ENCODE measurements at places on chromosomes 5 and 9.
A peak's percentile ranks its signal among the peaks of the same experiment; 100 is the strongest.

DNA sequence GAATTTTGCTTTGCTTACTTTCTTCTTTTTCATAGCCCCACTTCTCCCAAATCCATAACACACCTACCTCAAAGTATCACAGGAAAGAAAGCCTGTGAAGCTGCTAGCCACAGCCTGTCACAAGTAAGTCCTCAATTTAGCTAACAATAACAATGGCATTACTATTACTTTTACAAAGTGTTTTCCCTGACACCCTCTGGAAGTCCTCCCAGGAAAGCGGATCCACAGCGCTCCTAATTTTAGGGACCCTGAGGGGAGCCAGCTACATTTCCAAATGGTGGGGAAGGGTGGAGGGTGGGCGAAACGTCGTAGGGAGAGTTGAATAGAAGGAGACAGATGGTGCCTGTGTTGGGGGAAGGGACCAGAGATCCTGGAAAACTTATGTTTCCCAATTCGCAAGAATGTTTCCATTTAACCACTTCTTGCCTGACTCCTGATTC is 523 bp upstream of the WWC1 start:
- DNase-seq, result no peak

- no peak for DNase-seq
These were observed 127.7 kb downstream of the ZDHHC21 start for GRCh38 chr9:14565352-14566016.

DNA sequence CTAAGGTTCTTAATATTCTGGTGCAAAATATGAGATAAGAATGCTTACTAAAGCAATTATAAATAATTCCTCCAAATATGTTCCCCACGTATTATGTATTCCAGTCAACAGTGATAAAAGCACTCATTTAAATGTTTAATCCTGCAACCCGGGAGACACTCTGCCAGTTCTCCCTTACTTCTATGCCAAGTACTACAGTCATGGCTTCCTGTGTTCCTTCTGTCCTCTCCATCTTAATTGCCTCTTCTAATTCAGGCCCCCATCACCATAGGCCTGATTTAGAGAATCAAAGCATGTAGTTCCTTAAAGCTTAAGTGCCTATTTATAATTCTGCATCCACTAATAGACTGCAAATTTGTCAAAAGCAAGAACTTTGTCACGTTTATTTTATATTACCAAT is 474.8 kb downstream of the SEMA5A start:
- DNase-seq, result no peak

- no peak for DNase-seq
These were observed 175.5 kb upstream of the KLF4 start for GRCh38 chr9:107665057-107665456.

GRCh38 chr5:55868846-55869245 is 17.7 kb downstream of the IL31RA start:
- DNase-seq, result no peak

DNA sequence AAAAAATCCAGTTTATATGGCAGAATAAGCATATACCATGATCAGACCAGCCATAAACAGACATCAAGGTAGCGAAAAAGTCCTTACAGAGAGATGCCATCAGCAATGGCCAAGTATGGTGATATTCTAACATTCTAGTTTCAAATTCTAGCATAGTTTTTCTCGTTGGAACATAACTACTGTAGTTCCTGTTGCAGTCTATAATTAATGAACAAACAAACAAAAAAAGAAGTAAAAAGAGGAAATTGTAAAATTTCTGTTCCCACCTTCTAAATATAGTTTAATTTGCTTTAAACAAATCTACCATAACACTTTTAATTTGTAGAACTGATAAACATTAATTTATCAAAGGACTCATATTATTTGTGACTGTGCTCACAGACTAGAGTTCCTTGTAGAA is 9.9 kb upstream of the CD180 start:
- DNase-seq, result no peak

DNA sequence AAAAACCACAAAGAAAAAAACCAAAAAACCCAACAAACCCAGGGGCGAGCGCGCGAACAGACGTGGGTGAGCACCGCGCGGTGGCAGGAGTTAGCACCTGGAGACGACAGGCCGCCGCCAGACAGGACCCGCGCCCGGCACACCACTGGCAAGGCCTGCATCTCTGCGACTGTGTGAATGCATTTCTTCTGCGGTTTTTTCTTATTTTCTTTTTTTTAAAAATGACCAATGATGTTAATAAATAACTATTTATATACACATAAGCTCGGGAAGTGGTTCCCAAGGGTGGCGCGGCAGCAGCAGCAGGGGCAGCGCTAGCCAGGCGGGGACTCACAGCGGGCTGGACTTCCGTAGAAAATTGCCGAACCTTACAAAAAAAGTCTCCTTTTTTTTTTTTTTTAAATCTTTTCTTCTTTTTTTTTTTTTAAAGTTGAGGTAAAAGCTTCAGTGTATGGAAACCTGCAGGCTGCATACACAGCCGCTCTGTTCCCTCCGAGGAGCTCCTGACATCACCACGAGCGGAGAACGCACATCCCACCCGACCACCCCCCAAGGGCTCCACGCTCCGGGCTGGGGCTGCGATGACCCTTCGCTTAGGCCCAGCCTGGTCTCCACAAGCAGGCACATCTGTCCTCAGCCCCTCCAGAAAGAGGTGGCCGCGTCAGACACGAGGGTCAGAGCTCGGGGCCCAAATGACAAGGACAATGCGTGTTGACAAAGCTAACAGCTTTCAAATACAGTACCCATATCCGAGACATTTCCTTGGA is 7.4 kb downstream of the BRD3OS start:
- no peak for DNase-seq

DNA sequence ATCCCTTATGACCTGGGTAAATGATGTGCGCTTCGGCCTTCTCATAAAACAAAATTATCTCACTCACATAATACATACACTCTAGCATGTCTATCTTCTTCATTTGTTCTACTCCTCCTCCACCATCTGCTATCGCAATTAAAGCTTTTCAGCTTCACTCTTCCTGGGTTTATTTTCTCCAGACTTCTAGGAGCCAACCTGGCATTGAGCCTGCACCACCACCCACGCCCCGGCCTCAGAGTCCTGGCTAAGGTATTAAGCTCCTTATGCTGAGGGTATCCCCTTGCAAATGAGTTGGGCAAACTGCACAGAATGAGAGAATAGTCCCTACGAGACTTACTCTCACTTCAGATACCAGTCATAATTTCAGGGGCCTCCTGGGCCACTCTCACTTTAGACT is 236.1 kb upstream of the CDH12 start:
- DNase-seq, result no peak

DNA sequence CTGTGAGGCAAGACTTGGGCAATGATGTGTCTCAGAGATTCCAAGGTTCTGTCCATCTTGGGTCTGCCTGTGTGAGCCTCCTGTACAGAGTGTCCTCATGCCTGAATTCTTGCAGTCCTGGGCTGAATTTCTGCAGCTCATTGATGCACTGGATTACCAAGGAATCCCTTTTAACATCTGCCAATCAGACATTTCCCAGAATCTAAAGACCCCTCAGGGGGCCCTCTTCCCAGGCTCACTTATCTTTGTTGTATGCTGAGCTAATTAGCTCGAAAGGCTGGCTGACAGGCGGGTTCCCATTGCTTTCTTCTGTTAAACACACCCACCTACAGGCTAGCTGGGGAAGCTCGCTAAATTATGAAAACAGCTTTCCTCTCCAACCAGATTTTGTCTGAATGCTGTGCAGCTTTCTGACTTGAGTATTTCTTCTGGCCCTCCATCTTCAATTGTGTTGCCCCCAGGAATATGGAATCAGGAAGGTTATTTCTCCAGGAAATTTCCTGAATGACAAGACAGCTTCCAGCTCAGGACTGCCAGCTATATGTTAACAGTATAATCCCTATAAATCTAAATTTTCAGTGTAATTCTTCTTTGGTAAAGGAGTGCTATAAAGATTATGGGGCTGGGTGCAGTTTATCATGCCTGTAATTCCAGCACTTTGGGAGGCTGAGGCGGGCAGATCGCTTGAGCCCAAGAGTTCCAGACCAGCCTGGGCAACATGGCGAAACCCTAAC is at the start of gene LIX1:
LIX1 (minus strand) TSS at position 91 of the 734 bp plus-strand sequence; CDS start at position 56, 35 bp downstream.
- DNase-seq, result peak; percentile 68

GRCh38 chr5:10374046-10375022 is 20.8 kb downstream of the MARCHF6 start:
- DNase-seq, result no peak

- DNase-seq, result no peak
These were observed 75.9 kb downstream of the COL27A1 start for GRCh38 chr9:114231273-114231672.

GRCh38 chr9:6052293-6052919 is 37.0 kb upstream of the RANBP6 start:
- DNase-seq, result no peak

DNA sequence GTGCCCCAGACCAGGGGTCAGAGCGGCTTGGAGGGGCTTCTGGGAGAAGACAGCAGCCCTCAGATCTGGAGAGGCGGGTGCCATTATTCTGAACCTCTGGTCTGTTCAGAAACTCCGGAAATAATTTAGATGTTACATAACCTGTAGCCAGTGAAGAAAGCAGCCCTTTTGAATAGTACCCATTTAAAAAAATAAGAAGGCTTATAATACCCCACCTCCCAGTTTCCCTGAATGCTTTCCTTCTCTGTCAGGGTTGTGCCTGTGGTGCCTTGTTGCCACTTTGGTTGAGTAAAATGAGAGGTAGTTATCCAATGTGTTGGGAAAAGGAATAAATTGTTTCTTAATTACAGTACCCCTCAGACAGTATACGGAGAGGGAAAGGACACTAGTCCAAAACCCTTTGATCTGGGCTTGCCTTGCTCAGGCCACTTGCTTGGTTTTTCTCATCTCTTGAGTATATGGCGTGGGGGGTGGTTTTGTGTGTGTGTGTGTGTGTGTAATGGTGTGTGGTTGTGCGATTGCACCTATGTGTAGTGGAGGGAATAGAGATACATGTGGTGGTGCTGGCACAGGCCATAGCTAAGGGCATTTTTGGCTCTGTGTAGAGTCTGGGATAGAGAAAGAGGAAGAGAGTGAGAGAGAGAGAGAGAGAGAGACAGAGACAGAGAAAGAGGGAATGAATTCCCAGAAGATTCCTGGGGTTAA is 59.1 kb upstream of the TLR4 start:
- no peak for DNase-seq

DNA sequence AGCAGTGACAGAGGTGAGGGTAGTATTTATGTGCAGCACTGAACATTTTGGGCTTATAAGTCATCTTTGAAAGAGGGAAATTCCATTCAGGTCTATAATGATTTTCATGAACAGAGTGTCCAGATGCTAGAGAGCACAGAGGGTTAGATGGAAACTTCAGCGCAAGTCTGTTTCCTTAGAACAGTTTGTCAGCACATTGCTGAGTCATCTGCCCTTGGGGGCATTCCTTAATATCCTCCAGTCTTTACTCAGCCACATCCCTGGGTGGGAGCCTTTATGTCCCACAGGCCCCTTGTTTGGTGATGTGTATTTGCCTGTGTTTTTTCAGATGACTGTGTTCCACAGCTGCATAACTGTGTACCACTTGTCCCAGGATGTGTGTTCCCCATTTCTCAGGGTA is 138.5 kb upstream of the S1PR3 start:
- peak; percentile 48 for DNase-seq

GRCh38 chr5:105619725-105620124 is 2051.0 kb downstream of the EFNA5 start:
- DNase-seq, result peak; percentile 42

- DNase-seq, result peak; percentile 55
These were observed 138.0 kb upstream of the KCNN2 start for GRCh38 chr5:114223866-114224265.

- no peak for DNase-seq
These were observed 6.8 kb downstream of the MGAT1 start for GRCh38 chr5:180795771-180796313.

- DNase-seq, result no peak
These were observed 19.0 kb downstream of the DYNC2I2 start for GRCh38 chr9:128637656-128638055.

GRCh38 chr5:111311666-111312065 is 87.5 kb downstream of the CAMK4 start:
- DNase-seq, result no peak

DNA sequence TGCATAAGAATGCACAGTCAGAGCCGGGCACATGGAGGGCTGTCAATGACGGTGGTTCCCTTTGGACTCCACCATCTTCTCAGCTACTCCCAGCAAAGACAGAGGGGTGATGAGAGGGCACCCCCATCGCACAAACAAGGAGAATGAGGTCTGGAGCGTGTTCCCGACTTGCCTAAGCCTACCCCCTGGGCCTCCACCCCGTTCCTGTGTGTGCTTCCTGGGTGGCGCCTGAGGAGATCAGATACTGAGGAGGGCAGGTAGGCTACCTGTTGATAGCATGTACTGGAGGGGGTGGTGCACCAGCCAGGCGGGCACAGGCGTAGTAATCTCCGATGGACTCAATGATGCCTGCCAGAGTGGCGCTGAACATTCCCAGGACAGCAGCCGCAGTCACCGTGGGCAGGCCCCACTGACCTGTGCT is 4.1 kb downstream of the SLC23A1 start:
- no peak for DNase-seq

DNA sequence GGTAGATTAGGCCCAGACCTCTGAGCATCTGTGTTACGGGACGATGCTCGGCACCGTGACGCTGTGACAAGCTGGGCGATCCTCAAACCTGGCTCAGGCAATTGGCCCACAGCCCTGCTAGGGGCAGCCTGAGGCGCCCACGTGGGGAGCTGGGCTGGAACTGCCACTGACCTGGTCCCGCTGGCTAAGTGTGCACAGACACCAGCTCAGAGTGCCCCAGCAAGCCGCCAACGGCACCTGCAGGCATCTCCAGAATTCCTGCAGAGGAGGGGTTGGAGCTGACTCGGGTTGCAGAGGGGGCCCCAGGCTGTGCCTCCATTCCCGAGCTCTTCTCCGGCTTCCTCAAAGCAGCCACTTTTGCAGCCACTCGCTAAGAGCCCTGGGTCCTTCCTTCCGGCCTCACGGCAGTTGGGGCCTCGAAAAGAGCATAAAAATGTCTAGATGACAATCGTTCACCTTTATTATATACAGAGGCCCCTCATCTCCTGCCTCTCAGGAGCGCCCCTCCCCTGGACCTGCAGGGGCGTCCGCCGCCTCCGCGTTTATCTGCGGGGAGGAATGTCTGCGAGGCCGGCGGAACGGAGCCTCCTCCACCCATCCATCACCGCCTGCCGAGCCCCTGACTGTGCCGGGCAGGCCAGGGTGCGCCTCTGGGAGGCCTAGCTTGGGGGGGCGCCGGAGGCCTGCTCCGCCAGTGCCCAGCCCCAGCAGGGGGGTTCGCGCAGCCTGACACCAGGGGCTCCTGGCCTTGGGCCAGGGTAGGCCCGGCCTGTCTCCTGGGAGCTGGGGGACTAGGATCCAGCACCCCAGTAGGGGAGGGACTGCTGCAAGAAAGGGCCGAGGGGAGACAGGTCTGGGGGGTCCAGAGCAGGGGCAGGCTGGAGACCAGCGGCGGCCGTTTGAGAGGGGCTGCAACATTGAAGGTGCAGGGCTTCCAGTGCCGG is 144.9 kb downstream of the BARX1 start:
- no peak for DNase-seq

DNA sequence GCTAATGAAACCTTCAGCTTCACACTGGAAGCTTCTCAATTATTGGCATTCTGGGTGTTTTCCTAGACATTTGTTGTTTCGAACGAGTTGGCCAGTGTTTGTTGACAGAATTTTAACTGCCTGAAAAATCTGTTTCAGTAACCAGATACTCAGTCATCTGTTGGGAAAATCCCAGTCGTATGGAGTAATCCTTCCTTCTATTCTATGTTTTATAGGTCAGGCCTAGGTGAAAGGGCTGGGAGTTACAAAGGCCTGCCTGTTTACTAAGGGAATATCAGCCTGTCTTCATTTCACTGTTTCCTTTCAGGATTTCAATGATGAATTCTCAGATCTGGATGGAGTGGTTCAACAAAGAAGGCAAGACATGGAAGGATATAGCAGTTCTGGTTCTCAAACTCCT is 59.9 kb downstream of the GRAMD2B start:
- no peak for DNase-seq

GRCh38 chr9:81317939-81318338 is 371.4 kb downstream of the TLE1 start:
- no peak for DNase-seq

Data from T47D (cell line).